T1000 (cell line): ENCODE measurements at places on chromosomes 5 and 9.

DNA sequence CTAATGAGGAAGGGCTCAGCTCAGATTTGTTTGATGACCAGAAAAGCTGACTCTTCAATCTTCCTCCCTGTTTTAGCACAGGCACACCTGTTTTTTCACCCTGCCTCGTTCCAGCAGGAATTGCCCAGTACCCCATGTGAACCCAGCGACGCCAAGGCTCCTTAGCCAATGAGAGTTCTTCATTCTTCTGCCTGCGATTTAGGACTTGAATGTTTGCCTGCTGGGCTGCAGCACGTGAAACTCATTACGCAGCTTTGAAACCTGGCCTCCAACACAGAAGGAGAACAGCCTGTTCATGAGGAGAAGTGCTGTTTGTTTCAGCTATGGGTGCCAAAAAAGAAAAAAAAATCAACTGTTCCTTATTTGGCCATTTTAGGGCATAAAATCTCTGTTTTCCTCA lies 315.5 kb downstream of the TRPM3 start:
- DNase-seq: no peak

DNA sequence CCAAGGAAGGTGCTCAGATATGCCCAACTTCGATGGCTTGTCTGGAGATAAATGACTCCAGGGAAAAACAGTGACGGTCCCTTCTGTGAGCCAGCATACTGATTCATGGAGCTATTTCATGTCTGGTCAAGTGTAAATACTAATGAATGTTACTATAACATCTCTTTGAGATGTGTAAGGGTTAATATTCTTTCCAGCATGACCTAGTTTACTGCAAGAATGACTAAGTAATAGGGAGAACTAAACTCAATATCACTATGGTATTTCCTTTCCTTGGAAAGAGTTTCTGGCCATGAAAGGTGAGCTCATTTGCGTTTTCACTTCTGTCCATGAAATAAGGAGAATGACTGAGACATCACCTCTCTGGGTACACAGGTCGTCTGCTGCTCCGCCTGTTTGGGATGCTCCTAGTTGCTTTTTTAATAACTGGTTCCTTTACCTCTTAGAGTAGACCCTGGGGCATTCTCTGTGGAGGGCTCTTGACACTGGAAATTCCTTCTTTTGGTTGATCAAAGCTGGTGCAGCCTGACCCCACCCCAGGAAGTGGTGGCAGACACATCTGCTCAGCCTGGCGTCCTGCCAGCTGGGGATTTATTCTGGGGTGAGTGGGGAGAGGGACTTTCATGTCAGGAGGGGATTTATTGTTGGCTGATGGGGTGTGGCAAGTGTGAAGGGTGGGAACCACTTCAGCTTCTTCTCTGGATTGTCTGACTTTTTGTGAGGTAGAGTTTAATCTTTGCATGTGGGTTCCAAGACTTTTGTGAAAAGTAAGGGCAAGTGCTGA lies 250.0 kb upstream of the MPDZ start:
- DNase-seq: no peak

DNA sequence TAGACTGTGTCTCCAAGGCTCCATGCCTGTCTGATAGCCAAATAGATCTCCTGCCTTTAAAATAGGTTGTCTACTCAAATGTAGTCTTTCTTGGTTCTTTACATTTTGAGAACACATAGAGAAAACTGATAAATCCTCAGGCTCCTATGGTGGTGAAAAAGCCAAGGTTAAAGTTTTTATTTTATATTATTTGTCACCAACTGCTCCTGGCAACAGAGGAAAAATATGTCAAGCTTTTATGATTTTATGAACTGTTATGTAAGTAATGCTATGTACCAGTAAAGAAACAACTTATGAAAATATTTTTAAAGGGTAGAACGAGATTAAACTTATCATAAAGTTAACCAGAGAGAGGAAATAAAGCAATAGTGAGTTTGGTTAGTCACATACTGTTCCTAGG lies 222.8 kb downstream of the NR2F1-AS1 start:
- DNase-seq: no peak

DNA sequence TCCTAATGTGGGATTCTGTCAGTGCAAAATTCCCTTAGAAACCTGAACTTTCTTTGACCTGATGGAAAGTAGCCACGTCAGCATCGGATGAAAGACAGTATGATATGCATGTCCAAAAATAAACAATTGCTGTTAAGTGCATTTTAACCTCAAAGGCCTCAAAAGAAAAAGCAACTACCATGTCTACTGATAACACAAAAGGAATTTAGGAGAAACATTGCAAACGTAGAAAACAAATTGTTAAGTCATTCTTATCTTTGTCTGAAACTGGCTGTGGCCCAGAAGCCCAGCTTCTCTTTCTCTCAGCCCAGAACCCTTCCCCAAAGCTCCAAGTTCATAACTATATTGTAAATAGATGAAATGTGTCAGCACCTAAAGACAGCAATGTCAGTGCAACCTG lies 11.1 kb upstream of the LHFPL2 start:
- DNase-seq: no peak
